Activated T-cell treated with anti-CD3 and anti-CD28 coated beads, Interleukin-2, amount 50 U/mL, for 24 hours (primary cell): ENCODE measurements at places on chromosomes 2 and 18.

GRCh38 chr2:80167284-80167808 is 137.2 kb downstream of the LRRTM1 start:
- no peak for DNase-seq

GRCh38 chr18:49359732-49360444 is 100.6 kb downstream of the DYM start:
- no peak for DNase-seq

GRCh38 chr2:219726916-219727315 is 99.5 kb downstream of the SLC4A3 start:
- DNase-seq: no peak

GRCh38 chr18:22056950-22057349 is 112.4 kb upstream of the GATA6 start:
- DNase-seq: no peak

GRCh38 chr18:9066817-9067306 is 35.6 kb upstream of the NDUFV2 start:
- no peak for DNase-seq
